ENCODE measurements at places on chromosomes 2 and 18.

DNA sequence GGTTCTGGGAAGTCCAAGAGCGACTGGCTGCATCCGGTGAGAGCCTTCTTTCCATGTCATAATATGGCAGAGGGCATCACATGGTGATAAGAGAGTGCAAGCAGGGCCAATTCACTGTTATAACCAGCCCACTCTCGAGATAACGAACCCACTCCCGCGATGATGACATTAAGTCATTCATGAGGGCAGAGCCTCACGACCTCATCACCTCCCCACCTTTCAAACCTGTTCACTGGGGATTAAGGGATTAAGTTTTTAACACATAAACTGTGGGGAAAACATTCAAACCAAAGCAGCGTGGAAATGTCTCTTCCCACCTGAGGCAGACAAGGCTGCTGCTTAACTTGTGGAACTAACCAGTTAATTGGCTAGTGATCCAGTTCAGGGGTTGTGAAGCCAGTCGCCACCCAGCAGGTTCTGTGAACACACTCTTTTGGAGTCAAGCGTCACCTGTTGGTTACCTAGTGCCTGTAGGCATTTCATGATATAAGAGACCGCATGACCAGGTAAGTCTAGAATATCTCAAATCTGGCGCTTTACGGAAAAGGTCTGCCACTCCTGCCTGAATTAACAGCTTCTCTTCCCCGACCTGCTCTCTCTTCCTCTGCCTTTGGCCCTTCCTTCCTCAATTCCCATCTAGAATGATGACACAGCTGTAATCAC is 54.3 kb downstream of the EDAR start:
- no peak for DNase-seq

GRCh38 chr2:126676221-126677175 is 20.5 kb downstream of the GYPC start:
- DNase-seq = no peak

- no peak for DNase-seq
These were observed 961.4 kb downstream of the DSC3 start for GRCh38 chr18:30081122-30081521.

GRCh38 chr2:228318218-228318617 is 136.7 kb upstream of the SPHKAP start:
- DNase-seq = no peak

- DNase-seq = no peak
These were observed 99.5 kb downstream of the DTNA start for GRCh38 chr18:34809451-34810072.

DNA sequence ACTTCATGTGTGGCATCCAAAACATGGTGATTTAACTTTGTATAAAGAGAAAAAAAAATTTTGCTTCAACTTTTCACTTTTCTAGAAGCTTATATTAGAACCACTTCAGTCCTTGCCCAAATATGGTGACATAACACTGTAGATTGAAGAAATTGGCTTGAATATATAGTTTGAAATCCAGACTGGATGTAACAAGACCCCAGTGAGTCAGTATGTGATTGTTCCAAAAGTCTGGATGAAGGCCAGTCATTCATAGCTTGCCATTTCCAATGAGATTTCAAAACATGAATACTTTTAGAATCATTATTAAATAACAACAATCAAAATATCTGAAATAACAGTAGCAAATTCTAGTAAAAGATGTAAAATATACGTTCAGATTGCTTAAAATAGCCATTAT is 104.8 kb upstream of the FN1 start:
- no peak for DNase-seq

DNA sequence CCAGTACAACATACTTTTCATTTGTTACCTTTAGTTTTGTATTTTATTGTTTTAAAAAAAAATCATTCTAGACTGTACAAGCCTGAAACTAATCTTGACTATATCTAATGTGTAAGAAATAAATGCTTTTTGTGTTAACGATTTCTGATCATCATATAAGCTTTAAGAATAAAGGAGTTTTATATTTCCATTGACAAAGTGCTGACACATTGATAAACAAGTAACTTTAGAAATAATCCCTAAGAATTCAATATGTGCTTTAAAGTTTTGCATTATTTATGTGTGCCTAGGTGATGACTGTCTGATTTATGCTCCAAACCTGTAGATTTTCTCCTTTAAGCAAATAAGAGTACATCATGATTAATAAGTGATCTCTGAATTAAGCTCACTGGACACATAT is 247.2 kb upstream of the BOD1L2 start:
- DNase-seq = no peak

GRCh38 chr2:63814114-63814513 is 27.6 kb upstream of the UGP2 start:
- DNase-seq = no peak

GRCh38 chr2:174789001-174789400 is 24.7 kb upstream of the CHRNA1 start:
- DNase-seq = no peak

- DNase-seq = no peak
These were observed 33.2 kb downstream of the VIL1 start for GRCh38 chr2:218452079-218452478.

DNA sequence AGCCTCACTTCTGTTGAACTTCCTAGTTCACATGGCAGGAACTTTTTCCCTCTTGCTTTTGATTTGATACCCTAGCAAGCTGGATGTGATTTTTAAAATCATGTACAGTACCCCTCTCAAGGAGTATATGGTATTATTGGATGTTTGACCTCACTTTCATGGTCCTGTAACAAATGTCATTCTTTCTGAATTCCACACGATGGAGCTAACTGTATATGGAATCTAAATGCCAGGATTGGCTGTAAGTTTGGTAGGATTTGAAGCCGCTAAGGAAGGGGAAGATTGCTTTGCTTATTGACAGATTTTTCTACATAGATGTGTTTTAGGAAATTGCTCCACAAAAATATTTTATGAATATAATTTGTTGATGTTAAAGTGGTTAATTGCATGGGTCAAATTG is 18.3 kb downstream of the MAIP1 start:
- no peak for DNase-seq

DNA sequence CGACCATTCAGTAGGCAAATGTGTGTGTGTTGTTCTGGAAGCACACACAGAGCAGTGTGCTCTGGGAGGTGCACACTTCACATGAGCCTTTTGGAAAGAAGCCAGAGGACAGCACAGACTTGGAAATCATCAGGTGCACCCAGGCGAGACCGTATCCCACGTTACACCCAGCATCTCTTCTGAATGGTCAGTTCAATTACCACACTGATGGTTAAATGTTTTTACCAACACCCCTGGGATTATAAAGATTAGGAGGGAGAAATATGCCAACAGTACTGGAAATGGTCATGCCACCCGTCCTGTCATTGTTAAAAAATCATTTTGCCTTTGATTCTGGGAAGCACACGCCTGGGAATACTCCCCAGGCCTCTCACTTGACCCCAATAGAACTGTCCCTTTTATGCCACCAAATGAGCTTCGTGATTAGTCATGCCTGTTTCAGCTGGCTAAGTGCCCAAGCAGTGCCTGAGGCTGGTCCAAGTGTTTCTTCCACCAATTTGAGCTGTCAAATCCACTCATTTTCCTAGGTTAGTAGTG is 183.7 kb downstream of the NRP2 start:
- DNase-seq = no peak

- DNase-seq = no peak
These were observed 14.5 kb downstream of the SLC19A3 start for GRCh38 chr2:227703280-227703732.

DNA sequence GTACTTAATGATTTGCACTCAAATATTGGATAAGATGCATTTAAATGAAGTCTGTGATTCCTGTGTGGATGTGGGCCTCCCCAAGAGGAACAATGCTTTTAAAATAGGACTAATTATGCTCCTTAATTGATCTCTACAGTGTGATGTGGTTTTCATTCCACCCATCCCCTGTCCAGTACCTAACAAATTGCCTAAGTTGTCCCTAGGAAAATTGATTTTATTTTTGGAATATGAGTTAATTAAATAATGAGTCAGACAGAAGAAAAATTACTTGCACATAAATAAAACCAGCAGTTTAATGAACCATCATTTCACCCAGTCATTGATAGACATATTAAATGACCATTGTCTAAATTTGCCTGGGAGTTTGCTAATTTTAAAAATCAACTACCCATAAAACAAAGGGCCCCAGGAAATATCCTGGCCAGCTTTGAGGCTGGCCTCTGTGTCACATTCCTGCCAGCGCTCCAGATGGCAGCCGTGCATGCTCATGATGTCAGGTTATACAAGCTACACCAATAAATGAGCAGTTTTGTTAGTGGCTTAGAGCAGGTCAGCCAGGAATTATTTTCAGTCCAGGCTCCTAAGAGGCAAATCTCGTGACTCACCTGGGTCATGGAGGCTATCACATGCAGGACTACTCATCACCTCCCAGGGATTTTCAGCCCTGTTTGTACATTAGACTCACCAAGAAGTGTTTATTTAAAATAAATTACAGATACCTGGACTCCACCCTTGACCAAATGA is 31.9 kb downstream of the ABHD3 start:
- no peak for DNase-seq

Data from stimulated activated CD8-positive, alpha-beta memory T cell treated with anti-CD3 and anti-CD28 coated beads, Interleukin-15, amount 100 ng/mL, for 24 hours (primary cell).